NCI-H1048 (cell line): ENCODE measurements at places on chromosomes 5 and 9.

DNA sequence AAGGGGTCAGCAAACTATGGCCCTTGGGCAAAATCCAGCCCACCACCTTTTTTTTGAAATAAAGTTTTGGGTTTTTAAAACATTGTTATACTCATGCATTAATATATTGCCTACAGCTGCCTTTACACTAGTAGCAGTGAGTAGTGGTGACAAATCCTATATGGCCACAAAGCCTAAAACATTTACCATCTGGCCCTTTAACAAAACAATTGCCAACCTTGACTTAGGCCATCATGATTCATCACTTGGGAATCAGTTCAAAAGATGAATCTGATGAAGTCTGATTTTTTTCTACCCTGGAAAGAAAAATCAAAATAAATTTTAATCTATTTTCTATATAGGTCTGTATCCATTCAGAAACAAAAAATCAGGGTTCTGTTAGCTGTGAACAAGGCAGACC is 484.9 kb downstream of the BNC2 start:
- no peak for DNase-seq

- DNase-seq = no peak
Measured at GRCh38 chr9:85944672-85945071, 3.7 kb downstream of the NAA35 start.

DNA sequence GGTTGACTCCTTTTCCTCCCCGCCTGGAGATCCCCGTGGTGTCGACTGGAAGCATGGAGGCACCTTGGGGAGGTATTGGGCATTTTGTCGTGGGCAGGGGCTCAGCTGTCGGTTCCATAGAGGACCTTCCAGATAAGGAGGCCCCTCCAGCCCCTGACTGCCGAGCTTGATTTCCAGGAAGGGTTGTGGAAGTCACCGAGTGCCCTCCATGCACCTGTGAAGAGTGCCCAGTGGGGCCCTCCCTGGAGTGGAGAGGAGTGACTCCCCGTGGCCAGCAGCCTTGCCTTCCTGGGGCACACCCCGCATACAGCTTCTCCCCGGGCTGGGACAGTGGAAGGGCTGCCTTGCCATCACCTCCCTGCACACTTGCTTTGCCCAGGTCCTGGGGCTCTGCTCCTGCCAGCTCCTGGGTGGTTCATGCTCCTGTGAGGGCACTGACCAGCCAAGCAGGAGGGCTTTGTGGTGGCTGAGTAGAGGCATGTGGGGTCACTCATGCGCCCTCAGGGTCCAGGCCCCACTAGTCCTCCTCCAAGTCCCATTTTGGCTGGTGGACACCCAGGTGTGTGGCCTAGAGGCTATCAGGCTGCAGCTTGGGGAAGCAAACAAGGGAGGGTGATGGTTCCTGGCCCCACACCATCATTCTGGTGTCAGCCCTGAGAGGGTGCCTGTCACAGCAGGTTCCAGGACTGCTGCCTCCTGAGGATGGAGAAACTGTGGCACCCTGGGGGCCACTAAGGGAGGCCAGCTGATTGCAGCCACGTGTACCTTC is 133.0 kb downstream of the WNK2 start:
- DNase-seq = no peak

DNA sequence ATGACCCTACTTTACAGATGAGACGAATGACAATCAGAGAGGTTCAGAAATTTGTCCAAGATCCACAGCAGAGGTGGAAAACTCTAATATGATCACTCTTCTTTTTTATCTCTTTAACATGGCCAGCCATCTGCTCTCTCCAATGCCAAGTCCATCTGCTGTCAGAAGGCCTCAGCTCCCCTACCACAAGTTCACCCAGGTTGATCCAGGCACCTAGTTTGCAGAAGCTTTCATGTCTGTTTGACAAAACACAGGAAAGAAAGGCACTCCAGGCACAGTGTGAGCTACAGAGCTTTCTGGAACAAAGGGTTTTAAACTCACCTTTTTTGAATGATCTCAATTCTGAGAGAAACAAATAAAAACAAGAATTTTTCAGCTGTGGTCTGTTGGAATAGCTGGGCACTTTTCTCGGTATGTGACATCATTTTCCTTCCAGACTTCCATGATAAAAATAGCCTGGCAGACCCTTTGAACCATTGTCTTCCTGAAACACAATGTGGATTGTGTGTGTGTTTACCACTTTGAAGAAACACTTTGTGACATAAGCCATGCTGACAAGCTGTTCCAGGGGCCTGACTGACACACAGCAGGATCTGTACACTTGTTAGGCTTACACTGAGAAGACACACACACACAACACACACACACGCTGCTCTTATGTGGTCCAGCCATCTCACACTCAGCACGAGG is 214.3 kb downstream of the AGTPBP1 start:
- no peak for DNase-seq

DNA sequence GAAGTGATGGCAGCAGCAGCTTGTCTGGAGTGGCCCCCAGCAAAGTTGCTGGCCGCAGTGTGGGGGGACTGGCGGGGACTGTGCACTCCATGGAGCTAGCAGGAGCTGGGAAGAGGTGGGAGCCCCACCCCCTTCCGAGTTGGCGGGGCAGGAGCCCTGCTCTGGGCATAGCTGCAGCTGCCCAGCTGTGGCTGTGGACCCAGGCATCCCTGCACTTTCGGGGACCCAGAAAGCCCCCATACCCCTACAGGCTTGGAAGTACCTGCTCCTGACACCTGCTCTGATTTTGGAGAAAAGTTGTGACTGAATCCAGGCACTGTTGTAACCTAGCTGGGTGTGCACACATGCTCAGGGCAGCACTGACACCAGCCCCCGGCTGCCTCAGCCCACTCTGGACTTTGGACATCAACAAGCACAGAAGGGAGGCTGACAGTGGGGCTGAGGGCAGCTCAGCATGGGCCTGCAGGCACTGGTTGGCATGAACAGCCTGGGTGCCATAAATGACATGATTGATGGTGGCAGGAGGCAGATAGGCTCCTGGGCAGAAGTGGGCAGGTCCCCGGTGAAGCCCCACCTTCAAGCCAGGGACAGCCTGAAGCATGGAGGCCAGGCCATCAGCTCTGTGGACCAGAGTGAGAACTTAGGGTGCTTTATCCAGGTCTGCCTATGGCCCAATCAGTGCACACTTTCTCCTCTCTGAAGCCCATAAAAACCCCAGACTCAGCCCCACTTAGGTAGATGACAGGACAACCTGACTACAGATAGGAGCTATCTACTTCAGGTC is 12.6 kb downstream of the LMBRD2 start:
- no peak for DNase-seq
